ENCODE measurements at places on chromosomes 5 and 9.
A peak's percentile ranks its signal among the peaks of the same experiment; 100 is the strongest.

- DNase-seq = no peak
These were observed 329 bp downstream of the SYK start for GRCh38 chr9:90801973-90802322.

- DNase-seq = no peak
These were observed 11.9 kb upstream of the FER start for GRCh38 chr5:108735790-108736189.

DNA sequence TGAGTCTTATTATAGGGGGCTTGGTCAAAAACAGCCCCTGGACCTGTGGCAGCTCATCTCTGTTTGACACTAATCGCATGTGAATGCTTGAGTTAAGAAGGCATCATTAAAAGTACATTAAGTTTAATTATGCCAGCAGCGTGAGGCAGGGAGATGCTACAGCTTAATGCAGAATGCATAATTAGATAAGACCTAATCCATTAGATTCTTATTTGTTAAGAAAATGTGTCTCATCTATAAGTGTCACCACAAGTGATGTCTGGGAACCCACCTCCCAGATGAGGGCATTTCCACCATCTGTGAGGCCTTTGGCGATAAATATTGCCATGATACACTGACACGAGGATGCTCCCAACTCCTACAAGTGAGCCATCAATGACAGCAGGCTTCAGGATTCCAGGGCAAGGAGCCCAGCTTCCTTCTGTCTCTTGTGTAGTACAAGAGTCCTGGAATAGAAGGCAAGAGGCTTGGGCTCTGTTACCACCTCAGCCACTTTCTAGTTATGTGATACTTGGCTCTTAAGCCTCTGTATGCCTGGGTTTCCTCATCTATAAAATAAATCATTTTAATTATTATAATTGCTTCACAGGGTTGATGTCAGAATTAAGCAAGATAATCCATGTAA lies 202.7 kb downstream of the FAM114A2 start:
- no peak for DNase-seq

- no peak for DNase-seq
These were observed 150.7 kb upstream of the RASA1 start for GRCh38 chr5:87116825-87117512.

GRCh38 chr5:39521940-39522590 lies 97.3 kb upstream of the DAB2 start:
- no peak for DNase-seq

GRCh38 chr5:57858905-57859304 lies 376.3 kb upstream of the ACTBL2 start:
- DNase-seq = no peak

DNA sequence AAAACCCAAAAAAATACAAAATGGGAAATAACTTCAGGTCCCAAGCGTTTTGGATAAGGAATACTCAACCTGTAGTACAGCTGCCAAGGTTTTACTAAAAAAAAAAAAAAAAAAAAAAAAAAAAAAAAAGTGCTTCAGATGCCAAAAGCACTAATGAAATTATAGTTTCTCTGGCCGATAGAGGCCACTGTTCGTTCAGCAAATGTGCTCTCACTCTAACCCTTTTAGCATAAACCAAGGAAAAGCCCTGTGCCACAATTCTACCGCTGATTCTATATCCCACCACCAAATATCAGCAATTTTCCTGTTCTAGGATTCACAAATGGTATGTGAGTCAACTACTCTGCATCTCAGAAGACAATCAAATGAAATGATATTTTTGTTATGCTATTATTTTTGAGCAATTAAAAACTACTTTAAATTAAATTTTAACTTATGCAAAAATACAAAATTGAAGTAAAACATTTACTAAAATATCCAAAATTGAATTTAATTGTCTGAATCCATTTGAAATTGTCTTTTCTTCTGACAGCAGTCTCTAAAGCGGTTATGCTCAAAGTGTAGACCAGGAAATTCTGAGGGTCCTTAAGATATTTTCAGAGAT lies 79.8 kb downstream of the RICTOR start:
- no peak for DNase-seq

GRCh38 chr5:152259702-152260101 lies 145.4 kb downstream of the NMUR2 start:
- DNase-seq = no peak

DNA sequence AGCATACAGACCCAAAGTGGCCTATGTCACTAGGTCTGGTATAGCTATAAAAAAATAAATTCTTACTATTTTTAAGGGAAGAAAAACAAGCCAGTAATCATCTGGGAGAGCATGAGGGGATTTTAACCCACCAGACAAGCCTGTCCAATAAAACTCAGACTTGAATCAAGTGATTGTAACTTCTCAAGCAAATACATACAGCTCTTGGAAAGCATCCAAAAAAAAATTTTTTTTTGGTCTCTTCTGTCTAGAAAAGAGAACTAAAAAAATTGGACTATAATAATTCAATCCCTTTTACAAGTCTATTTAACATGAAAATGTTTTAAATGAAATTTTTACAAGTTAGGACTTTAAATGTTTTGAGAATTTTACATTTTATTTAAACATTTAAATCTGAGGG lies 61.7 kb downstream of the FBXL17 start:
- DNase-seq = no peak

DNA sequence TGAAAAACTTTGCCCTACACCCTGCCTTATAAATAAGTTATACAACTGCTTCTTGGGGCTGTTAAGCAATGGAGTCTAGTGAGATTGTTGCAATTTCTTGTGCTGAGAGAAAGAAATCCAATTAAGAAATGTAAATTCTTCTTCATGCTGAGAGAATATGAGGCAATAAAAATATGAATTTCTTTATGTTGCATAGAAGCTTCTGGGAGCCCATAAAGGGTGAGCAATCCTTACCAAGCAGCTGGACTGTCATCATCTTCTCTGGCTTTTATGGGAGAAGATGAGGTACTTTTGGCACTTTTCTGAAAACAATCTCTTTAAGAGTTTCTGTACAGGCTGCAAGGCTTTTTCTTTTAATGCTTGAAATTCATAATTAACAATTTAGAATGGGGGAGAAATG lies 204.3 kb downstream of the DMRTA1 start:
- no peak for DNase-seq

DNA sequence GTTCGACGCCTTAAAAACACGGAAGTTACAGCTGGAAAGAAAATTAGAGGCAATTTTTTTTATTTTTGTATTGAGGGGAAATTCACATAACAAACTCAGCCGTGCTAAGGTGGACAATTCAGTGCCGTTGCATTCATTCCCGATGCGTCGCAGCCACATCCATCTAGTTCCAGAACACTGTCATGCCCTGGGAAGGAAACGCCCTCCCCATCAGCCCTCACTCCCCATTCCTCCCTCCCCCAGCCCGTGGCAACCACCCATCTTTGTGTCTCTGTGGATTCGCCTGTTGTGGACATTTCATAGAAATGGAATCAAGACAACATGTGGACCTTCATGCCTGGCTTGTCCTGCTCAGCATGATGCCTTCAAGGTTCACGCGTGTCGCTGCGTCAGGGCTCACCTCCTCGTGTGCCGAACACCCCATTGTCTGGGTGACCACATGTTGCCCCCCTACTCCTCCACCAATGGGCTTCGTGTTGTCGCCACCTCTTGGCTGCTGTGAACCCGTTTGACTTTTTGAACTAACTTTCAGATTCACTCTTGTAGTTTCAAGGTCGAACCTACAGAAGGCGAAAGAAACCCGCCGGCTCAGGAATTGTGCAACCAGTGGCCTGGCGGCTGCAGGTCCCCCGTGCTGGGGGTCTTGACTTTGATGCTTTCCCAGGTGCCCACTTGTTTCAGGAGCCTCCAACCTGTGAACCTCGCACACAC lies 17.4 kb upstream of the CAMSAP1 start:
- no peak for DNase-seq

DNA sequence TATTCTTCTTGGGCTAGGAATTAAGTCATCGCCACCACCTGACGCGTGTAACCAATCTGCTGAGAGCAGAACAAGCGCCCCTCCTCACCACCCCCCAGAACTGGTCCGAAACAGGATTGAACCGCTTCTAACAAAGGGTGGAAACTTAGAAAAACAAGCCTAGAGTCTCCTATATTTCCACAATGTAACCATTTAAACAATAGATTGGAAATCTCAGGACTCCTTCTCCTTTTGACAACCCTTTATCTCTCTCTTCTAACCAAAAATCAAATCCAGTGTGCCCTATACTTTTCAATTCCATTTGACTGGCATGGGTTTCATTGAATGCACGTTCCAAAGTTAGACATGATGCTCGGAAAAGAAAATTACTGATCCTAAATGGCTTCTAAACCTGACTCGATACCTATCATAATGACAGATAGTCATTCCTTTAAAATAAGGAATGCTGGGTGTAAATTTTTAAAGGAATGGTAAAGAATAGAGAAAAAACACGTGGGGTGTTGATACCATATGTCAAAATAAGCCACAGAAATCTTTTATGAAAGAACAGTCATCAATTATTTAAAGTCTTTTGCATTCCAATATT lies 1.2 kb downstream of the ARRDC3 start:
- peak; percentile 58 for DNase-seq

DNA sequence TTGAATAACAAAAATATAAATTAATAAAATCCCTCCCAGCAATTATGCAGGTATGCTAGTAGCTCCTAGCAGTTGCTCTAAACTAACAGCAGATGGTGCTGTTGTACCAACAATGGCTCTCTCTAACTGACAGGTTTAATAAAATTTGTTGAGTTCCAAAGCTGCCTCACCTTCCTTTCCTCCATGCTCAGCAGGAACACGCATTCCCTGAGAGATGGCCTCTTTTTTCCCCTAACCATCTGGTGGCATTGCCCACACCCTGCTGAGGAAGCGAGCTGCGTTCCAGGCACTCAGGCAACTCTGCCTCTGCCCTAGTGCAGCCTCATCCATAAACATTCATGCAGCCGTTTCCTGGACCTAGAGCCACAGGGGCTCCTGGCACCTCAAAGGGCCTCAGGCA lies 106.2 kb downstream of the KLHL3 start:
- no peak for DNase-seq

DNA sequence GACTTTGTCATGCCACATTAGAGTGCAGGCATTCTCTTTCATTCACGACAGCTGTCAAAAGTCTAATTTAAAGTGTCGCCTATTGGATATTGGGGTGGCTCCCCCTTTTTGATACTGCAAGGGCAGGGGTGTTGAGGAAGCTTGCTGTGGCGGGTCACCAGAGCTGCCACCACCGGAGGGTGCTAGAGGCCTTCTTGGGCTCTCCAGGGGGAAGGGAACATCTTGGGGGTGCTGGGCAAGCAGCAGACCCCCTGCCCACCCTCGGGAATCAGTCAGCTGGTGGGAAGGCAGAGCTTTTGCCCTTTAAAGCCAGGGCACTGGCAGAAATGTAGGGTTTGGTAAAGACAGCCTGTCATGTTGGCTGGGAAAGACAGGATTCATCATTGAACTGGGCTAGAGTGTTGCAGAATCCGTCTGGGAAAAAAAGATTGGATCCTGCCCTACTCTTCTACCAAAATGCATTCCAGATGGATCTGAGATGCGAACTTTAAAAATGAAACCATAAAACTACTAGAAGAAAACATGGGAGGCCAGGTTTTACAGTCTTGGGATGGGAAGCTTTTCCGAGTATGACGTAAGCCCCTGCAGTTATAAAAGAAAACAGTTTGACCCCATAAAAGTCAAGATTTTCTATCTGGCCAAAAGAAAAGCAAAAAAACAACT lies 22.3 kb downstream of the COL5A1 start:
- DNase-seq = no peak

GRCh38 chr9:134787601-134788531 lies 92.7 kb upstream of the FCN2 start:
- no peak for DNase-seq

GRCh38 chr5:68258531-68258930 lies 43.0 kb downstream of the PIK3R1 start:
- DNase-seq = no peak

DNA sequence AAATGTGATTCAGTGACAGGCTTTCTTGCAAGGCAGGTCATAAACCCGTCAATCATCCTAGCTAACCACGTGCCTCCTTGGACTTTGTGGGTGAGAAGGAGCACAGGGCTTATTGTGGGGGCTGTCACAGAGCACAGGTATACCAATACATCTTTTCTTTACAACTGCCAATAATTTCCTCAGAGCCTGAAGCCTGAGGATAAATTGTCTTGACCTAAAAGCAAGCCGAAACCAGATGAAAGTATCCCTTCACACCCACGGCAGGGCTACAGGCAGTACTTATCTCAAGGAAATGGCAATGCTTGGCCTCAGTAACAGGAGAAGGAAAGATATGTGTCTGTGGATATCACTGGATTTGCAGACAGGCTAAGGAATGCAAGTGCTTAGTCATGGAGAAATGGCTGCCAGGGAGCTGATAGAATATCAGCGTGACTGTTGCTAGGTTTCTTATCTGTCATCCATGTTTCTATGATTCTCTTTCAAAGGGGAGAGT lies 90.3 kb upstream of the ZNF366 start:
- no peak for DNase-seq

DNA sequence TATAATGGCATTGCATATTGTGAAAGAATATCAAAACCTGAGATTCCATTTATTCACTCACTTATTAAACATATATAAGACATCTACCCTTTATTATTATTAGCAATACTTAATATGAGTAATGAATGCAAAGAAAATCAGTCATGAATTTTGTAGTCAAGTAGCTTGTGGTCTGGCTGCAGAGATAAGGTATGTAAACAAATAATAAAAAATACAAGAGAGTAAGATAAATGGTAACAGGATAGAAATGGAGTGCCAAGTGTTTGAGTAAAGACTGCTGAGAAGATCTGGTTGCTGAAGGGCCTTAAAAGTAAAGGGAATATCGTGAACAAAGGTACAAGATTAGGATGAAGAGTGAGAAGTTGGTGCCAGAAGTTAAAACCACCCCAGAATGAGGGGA lies 18.4 kb downstream of the TRIM32 start:
- no peak for DNase-seq

DNA sequence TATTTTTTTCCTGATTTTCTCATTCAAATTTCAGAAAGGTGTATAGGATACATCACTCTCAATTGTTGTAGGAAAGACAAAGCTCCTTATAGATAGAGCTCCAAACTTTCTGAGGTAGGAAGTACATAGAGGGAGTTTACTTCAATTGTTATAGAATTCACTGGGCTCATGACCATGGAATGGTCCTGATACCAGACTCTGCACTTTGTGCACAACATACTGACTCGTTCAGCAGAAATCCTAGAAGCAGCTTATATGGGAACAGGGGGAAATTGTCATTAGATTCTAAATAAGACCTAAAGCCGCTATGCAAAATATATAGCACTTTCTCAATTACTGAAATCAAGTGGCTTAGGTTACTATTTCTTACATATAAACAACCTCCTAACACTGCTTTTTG lies 240.5 kb upstream of the TUSC1 start:
- no peak for DNase-seq
